Stimulated activated CD4-positive, alpha-beta T cell treated with anti-CD3 and anti-CD28 coated beads, Interleukin-2, amount 100 ng/mL, for 48 hours (primary cell): ENCODE measurements at places on chromosomes 4 and X.

DNA sequence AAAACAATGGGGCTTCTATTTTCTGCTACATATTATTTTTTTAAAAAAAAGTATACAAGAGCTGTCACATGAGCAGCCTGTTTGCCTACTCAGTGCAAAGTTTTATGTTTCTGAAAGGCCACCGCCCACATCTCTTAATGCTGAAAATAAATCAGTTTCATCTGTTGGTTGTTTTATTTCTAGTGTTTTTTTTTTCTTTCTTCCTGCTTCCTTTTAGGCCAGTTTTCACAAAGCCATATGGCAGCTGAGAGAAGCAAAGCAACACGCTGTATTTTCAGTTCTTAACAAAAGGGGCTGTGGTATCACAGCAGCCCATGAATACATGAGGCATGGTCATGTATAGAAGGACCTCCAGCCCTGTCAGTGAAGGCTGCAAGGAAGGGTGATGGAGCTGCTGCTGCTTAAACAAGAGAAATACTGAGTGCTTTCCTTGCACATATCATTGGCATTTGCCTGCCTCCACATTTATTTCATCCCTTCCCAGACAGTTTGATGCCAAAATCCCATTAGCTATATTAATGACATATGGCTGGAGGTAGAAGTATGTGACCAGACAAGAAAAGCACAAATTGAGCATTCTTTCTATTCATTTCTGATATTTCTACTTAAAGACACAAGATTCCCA, 172.5 kb downstream of the PCDH18 start:
- DNase-seq: no peak

DNA sequence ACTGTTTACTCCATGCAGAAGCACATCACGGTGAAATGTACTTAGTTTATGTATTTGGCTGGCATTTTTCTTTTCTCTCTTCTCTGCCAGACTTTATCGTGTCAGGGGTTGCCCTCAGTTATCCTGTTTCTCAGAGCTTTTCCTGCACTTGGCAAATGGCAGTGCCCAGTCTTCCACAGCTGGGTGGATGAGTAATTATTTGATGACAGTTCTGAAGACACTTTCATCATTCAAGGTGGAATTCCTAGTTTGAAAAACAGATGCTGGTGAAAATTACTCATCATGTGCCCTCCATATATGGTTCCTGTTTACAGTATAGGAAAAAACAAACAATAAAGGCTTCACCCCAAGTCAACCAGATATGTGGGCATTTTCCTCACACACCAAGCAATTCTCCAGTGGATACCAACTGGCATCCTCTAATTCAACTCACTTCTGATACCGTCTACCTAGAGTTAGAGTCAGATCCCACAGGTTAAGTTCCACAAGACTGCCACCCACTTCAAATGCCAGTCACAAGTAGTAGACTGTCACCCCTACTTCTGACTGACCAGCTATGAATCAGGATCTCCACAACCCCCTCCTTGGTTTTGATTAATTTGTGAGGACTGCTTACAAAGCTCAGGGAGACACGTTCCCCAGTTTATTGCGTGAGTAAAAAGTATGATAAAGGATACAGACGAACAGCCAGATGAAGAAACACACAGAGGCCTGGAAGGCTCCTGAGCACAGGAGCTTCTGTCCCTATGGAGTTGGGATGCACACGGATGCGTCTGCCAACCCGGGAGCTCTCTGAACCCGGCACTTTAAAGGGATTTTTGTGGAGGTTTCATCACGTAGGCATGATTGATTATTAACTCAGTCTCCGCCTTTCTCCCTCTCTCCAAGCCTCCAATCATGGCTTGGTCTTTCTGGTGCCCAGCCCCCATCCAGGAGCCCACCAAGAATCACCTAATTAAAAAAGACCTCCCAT, 72.9 kb downstream of the CLDN34 start:
- no peak for DNase-seq

DNA sequence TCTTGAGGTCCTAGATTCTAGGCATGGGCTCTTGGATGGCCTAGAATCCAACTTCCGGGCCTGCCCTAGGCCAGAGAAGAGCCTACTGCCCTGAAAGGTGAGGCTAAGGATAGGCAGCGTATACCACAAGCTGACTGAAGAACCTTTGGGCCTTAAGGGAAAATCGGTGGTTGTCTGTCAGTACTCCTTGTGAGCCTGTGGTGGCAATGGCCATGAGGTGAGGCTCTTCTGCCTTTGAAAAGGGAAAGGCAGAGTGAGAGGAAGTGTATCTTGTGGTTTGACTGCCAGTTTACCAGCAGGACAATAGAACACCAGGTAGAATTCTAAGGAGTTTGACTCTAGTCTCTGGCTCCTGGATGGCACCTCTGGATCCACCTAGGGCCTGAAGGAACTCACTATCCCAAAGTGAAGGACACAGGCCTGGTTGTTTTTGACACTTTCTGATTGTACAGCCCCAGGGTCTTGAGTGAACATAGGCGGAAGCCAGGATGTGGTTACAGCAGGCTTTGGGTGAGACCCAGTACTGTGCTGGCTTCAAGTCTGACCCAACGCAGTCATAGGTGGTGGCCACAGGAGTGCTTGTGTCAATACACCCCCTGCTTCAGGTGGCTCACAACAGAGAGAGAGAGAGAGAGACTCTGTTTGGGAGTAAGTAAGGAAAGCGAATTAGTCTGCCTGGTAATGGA, 20.9 kb downstream of the ITIH6 start:
- DNase-seq: no peak

DNA sequence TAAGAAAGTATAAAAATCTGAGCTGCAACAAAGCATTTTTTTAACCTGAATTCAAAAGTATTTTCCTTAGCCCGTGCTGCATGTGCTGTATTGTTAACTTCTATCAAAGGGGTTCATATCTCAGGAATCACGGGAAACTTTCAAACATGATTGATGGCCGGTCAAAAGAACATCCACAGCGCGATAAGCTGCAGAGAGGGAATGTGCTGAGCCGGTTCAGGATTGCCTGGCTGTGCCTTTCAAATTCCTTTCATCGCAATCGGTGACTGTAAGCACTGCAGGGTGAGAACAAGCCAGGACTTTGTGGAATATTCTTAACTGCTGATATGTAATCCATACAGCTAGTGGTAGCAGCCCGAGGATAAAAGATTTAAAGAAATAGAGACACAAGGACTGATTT, 210.9 kb upstream of the NOCT start:
- DNase-seq: no peak

DNA sequence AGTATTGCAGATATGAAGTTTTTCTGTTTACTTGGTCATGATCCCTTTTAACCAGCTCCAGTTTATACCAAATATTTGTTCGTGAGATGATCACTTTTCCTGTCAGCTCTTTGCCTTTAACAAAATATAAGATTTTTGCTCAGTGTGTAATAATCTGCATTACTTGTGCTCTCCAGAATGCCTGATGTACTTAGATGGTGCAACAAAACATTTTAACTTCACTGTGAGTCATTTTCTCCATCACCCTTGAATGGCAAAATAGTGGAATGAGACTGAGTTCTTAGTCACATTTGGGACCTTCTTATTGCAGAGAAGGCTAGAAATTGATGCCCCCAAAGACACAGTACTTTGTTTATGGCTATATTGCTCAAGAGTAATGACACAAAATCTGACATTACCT, 252.0 kb downstream of the FRMPD4 start:
- DNase-seq: no peak
